ENCODE measurements at places on chromosomes 7 and 10.

GRCh38 chr10:121078672-121079102 is 227.5 kb downstream of the WDR11 start:
- DNase-seq: no peak

DNA sequence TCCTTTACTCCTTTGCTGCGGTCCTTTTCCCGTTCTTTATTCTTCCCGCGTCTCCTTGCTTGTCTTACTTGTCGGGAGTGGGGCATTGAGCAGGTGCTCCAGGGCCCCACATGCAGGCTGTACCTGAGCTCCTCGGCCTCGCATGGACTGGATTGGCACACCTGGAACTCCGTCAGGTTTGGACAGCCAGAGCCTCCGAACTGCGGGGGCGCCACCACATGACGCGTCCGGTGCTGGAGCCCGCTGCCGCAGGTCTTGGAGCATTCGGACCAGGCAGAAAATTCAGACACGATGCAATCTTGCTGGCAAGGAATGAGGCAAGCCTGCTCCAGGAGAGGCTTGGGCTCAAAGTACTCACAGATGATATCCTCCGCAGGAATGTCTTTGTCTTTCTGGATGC is 195.7 kb downstream of the THSD7A start:
- DNase-seq: no peak

DNA sequence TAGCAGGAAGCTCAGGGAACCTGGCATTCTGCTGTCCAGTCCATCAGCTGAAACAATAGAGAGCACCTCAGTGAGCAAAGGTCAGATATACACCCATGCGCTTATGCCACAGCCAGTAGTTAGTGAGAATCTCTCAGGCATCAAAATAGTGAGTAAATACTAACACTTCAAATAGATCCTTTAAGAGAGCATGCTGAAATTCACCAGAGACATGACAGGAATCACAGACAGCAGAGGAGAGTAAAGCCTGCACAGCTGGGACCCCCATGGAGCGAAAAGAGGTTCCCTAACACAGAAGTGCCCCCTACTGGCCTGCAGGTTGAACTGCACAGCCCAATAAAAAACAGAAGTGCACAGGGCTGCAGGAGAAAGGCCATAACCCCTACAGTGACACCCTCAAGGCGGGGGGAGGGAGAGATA is 57.6 kb upstream of the ANTXRL start:
- peak; percentile 50 for DNase-seq

- DNase-seq: no peak
These were observed 34.9 kb downstream of the TASOR2 start for GRCh38 chr10:5719546-5719945.

DNA sequence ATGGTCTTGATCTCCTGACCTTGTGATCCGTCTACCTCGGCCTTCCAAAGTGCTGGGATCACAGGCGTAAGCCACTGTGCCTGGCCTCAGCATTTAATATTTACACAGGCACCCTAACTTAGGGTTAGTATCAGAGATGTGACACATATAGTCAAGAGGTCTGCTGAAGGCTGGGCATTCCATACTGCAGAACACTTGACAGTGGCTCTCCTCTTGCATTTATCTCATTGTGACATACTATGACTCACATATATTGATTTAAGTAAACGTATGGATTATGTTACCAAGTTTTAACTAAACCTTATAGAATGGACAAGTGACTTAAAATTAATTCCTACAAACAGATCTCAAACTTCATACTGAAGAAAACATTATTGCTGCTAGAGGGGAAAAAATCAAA is 36.6 kb downstream of the BRAF start:
- DNase-seq: no peak

DNA sequence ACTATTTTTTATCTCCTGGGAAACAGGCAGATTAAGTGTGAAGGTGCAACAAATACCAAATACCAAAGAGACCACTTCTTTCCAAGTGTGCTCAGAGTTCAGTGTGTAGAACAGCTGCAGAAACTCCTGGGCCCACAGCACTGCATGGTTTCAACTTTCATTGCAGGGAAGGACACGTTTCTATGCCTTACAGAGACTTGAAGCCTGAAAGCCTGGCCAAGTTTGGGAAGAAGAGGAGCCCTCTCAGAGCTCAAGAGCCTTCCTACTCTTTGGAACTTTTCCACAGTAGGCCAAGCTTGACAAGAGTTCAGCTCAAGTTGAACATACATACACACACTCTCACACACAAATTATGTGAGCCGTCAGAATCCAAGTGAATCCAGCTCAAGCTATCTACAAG is 2.5 kb downstream of the HOXA4 start:
- no peak for DNase-seq

GRCh38 chr10:49609283-49610113 is 612 bp upstream of the SLC18A3 start:
- DNase-seq: no peak

DNA sequence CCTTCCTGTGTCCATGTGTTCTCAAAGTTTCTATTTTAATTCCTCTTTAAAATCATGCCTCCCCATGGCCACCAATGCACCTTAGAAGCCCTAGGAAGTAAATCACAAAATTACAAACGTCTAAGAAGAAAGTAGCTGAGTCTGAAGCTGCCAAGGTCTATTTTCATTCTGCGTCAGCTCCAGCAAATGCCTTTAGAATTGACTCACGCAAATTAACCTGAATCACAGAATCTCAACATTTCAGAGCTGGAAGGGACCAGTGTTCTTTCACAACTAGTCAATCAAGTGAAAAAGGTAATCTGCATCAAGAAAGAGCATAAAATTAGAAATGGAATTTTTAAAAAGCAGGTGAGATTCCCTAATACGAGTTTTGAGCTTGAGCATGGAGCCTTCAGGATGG is 1017.6 kb downstream of the SORCS3 start:
- no peak for DNase-seq

GRCh38 chr10:114779803-114780576 is 41.6 kb upstream of the FHIP2A start:
- DNase-seq: no peak

DNA sequence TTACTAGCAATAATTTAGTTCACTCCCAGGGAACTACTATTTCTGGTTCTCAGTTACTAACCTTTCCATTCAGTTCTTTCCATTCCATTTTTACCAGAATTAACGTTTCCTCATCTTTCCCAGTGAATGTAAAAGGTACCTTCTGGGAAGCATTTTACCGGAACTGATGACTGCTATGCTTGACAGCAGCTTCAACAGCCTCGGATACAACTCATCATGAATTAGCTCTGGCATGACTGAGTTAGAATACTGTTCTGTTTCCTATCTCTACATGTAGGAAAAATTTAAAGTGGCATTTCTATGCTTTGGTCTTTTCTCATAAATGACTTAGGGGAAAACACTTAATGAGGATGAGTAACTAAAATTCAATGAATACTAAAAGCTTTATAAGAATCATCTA is 18.6 kb downstream of the TAS2R41 start:
- DNase-seq: no peak

DNA sequence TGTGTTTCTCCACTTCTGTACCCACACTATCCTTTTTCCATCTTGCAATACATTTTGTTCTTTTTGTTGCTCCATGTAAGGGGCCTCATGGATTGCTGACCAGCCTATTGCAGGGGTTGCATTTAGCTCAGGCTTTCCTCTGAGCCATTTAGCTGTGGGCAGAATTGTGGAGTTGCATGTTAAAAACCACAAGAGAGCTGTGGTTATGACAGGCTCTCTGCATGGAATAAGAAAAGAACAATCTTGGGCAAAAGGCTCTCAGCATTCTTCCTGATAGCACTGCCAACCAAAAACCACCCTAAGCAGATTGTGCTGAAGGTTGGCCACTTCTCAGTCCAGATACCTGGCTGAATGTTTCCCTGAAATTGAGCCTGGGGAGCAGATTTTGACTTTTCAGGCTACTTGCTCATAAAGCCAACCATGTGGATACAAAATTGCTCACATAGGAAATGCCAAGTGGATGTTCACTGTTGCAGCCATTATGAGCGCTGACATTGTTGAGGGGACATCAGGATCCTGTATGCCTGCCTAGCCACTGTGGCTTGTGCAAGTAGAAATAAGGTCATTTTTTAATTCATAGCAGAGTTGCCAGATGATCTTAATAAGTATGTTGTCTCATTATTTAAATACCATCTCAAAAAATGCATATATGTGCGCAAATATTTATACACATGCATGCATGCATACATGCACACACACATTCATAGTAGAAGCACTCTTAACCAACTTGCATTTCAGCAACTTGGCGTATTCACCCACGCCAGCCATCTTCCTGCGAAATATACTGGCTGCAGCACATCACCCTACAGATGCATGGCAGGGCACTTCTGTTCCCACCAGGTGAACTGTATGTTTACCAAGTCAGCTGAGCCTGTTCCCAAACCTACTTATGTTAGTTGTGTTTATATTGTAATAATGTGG is 695.4 kb downstream of the LRMDA start:
- DNase-seq: no peak

DNA sequence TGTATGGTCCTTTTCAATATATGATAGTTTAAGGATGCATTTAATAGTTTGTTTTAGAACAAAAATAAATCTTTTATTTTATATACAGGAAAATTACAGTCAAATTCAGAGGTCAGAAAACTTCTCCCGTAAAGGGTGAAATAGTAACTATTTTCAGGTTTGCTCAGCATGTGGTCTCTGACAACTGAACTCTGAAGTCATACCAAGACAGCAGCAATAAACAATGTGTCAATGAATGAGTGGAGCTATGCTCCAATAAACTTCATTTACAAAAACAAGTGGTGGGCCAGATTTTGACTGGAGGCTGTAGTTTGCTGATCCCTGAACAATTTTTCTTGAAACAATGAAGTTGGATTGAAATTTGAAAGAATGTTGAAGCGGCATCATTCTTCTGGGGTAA is 123.6 kb downstream of the ZNF248 start:
- no peak for DNase-seq
